ENCODE measurements at places on chromosomes 12 and 14. TPM values are rescaled to one million over a fixed set of nuclear protein-coding genes. Genes with fewer than 3 reads are reported as not detected.

DNA sequence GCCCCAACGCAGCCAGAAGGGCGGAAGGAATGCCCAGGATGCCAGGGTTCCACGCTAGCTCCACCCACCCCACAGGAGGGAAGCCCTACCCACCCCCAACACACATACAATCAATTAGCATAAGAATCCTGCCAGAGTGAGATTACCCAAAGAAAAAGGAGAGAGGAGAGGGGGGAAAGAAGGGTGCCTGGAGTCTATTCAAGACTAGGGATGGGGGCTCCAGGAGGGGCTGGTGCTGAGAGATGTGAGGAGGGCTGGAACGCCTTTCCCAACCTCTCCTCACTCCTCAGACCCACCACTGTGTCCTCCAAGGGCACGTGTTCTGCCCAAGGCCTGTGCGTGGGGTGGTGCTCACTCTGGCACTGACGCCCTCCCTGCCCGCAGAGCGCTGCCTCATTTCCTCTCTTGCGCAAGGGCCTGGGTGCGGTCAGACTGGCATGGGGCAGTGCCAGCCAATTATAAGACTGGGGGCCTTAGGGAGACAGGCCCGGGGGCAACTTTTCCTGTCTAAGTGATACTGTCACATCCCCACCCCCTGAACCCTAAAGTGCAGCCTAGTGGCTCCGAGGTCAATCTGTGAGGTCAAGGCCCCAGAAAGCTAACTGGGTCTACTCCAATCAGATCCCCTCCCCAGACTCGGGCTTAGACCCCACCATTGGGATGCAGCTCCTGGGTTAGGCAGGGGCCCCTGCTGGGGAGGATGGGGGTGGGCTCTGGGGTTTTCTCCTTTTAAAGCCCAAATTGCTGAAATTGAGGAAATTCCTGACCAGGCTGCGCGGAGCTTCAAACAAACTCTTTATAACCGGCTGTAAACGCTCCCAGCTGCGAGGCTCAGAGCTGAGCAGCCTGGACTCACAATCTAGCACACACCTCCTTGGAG is 10.2 kb upstream of the ITGB7 start:
- DNase-seq, result no peak

The SLC17A8 gene
- total RNA-seq, result 1.2 TPM

- no peak for DNase-seq
Observed at GRCh38 chr12:115404761-115405470, 720.9 kb upstream of the TBX3 start.

GRCh38 chr12:62649412-62650138 is 182.9 kb downstream of the MON2 start:
- DNase-seq, result no peak

- no peak for DNase-seq
Observed at GRCh38 chr12:12224240-12224940, 42.5 kb downstream of the LRP6 start.

The PLEKHH1 gene
- 127 TPM for total RNA-seq

The BBOF1 gene
- 4.5 TPM for total RNA-seq

The ANKS1B gene
- total RNA-seq, result 10.1 TPM

GRCh38 chr12:79337662-79338290 is 353.0 kb downstream of the PAWR start:
- no peak for DNase-seq

The SPATS2 gene
- 84.4 TPM for total RNA-seq

DNA sequence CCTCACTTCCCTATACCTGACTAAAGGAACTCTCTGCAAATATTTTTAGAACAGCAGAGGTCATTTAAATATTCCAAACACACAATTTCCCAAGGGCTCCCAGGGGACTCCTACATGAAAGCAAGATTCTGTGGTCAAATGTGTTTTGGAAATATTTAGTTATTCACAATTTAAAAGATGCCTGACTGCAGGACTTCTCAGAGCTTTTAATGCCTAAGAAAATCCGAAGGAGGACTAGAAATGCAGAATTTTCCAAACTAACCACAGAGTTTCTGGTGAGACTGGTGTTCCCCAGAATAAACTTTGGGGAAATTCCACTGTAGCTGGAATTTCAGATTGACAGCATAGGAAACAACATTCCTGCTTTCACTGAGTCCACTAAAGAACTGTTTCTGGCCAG is 84.8 kb upstream of the MAP1LC3B2 start:
- no peak for DNase-seq

- no peak for DNase-seq
Observed at GRCh38 chr12:28108599-28108998, 81.7 kb upstream of the CCDC91 start.

- no peak for DNase-seq
Observed at GRCh38 chr12:91432089-91432488, 249.5 kb upstream of the DCN start.

- DNase-seq, result no peak
Observed at GRCh38 chr14:89134640-89135039, 282.4 kb downstream of the FOXN3 start.

The GARIN6 gene
- total RNA-seq, result not detected
